ENCODE measurements at places on chromosomes 6 and 20.
A peak's percentile ranks its signal among the peaks of the same experiment; 100 is the strongest.

DNA sequence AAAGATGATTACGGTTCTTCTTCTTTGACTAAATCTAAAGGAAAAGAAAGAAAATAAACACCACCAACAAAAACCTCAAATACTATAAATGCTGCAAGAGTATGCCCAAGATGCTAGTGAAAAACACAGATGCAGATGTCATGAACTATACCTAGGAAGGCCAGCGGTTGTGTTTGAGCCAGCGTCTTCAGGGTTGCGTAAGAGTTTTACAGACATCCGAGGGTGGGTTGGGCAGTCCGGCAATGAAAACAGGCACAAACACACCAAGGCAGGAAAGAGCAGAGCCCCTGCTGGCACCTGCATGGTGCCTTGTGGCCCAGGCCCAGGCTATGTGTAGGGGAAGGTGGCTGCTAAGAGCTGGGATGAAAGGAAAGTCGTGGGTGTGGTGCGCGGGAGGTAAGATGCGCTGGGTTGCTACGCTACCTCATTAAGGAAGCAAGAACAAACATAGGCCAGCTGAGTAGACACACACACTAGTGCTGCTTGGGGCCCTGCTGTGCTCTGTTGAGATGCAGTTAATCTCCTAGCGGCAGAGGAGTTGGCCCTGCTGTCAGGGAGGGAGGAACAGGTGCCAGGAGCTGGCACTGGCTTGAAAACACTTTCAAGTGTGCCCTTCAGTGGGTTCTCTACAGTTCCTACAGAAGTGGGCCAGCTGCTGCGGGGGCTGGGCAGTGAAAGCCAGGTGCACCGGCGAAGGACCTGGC is 170.2 kb upstream of the PLN start:
- peak; percentile 10 for DNase-seq

- DNase-seq, result no peak
Measured at GRCh38 chr6:157292202-157292601, 31.1 kb downstream of the TMEM242 start.

GRCh38 chr20:380763-381580 is 412 bp downstream of the TRIB3 start:
- peak; percentile 29 for DNase-seq

GRCh38 chr6:159682295-159682694 is 10.7 kb downstream of the SOD2 start:
- no peak for DNase-seq

DNA sequence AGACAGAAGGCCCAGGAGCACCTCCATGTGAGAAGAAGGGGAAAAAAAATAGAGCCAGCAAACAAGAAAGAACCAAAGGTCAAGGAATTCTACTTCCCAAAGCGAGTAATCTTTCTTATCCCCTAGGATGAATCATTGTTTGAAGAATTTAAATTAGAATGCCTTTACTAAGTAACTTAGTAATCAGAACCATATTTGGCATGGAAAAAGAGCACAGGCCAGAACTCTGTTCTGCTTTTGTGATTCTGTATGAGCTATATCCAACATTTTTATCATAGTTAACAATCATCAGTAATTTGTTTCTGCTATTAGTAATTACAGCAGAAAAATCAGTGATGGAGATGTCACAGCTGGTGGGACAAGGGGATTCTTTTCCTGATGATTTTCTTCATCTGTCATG is 228.8 kb upstream of the FAM83B start:
- no peak for DNase-seq

DNA sequence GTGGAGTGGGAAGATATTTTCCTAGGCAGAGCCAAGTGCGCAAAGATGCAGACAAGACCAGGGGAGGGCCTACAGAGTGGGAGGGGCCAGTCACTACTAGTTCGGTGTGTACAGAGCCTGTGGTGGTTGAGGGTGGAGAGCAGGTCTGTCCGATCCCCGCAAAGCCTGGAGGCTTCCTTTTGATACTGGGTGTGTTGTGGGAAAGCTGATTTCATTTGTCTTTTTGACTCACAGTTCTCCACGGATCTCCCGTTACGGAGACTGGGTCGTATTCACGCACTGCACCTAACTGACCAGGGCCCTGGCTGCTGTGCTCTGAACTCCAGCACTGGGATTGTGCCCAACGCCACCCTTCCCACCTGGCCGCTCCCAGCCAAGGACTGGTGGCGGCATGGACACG is 1.4 kb upstream of the TIAM2 start:
- no peak for DNase-seq

- DNase-seq, result no peak
Measured at GRCh38 chr6:23455754-23456153, 670.3 kb upstream of the NRSN1 start.

All from muscle of arm (tissue), 14 donors.